ENCODE measurements at places on chromosomes 5 and 9. TPM values are rescaled to one million over a fixed set of nuclear protein-coding genes. Genes with fewer than 3 reads are reported as not detected.

Gene CTNNAL1
- polyA plus RNA-seq: 111 TPM

Gene SLC6A19
- polyA plus RNA-seq: not detected

GRCh38 chr5:65017636-65018035, 248.9 kb downstream of the CWC27 start:
- H3K36me3 ChIP-seq: no peaks in the 10 kb centered on the region
- no peak overlapping the region for H3K4me3 ChIP-seq
- H3K27ac ChIP-seq: peak overlapping the region; percentile 31
- peaks cover 63% of the 10 kb centered on the region for H3K4me1 ChIP-seq
- H3K27me3 ChIP-seq: no peaks in the 10 kb centered on the region
- DNase-seq: peak; percentile 64

GRCh38 chr5:102589661-102590060, 90.9 kb upstream of the SLCO6A1 start:
- DNase-seq: peak; percentile 41
- no peak overlapping the region for H3K4me3 ChIP-seq
- no peak overlapping the region for H3K27ac ChIP-seq
- H3K27me3 ChIP-seq: no peaks in the 10 kb centered on the region
- no peaks in the 10 kb centered on the region for H3K4me1 ChIP-seq

GRCh38 chr9:75105841-75106240, 17.5 kb downstream of the OSTF1 start:
- no peaks in the 10 kb centered on the region for H3K36me3 ChIP-seq
- H3K4me3 ChIP-seq: no peak overlapping the region
- H3K27me3 ChIP-seq: no peaks in the 10 kb centered on the region
- DNase-seq: no peak

- H3K4me1 ChIP-seq: peaks cover 9% of the 10 kb centered on the region
- H3K27ac ChIP-seq: no peak overlapping the region
- peak; percentile 64 for DNase-seq
- H3K4me3 ChIP-seq: no peak overlapping the region
- H3K27me3 ChIP-seq: no peaks in the 10 kb centered on the region
- peaks cover 68% of the 10 kb centered on the region for H3K36me3 ChIP-seq
These were observed 56.1 kb downstream of the CHD1 start for GRCh38 chr5:98872674-98873073.

- no peaks in the 10 kb centered on the region for H3K4me1 ChIP-seq
- H3K36me3 ChIP-seq: no peaks in the 10 kb centered on the region
- H3K4me3 ChIP-seq: no peak overlapping the region
- H3K27ac ChIP-seq: no peak overlapping the region
These were observed 108.2 kb downstream of the HTR1A start for GRCh38 chr5:63854076-63854475.

DNA sequence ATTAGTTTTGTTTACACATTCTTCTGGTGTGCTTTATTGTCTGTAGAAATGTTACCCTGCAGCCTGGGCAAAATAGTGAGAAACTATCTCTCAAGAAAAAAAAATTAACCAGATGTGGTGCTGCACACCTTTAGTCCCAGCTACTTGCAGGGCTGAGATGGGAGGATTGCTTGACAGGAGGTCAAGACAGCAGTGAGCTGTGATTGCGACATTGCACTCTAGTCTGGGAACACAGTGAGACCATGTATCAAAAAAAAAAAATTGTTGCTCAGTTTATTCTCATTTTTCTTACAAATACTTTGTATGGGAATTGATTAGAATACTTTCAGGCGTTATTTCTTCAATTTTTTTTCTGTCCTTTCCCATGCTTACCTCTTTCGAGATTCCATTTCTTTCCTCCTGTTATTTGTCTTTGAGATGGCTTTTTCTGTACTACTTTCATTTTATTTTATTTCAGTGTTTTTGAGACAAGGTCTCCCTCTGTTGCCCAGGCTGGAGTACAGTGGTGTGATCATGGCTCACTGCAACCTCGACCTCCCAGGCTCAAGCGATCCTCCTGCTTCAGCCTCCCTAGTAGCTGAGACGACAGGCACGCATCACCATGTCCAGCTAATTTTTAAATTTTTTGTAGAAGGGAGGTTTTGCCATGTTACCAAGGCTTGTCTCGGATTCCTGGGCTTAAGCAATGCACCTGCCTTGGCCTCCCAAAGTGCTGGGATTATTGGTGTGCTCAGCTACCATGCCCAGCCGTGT, 24.9 kb downstream of the TENT2 start:
- no peak for DNase-seq
- H3K27ac ChIP-seq: no peak overlapping the region
- peaks cover 7% of the 10 kb centered on the region for H3K4me1 ChIP-seq
- no peaks in the 10 kb centered on the region for H3K27me3 ChIP-seq
- H3K36me3 ChIP-seq: peaks cover 6% of the 10 kb centered on the region

- no peaks in the 10 kb centered on the region for H3K4me1 ChIP-seq
- no peak overlapping the region for H3K4me3 ChIP-seq
- H3K36me3 ChIP-seq: no peaks in the 10 kb centered on the region
- H3K27me3 ChIP-seq: no peaks in the 10 kb centered on the region
- no peak for DNase-seq
- no peak overlapping the region for H3K27ac ChIP-seq
These were observed 326.1 kb downstream of the EDIL3 start for GRCh38 chr5:84058561-84058960.

GRCh38 chr5:62316176-62316502, 10.1 kb downstream of the KIF2A start:
- peaks cover 41% of the 10 kb centered on the region for H3K4me1 ChIP-seq
- no peak overlapping the region for H3K4me3 ChIP-seq
- H3K27ac ChIP-seq: no peak overlapping the region
- H3K36me3 ChIP-seq: no peaks in the 10 kb centered on the region
- DNase-seq: peak; percentile 30
- no peaks in the 10 kb centered on the region for H3K27me3 ChIP-seq

GRCh38 chr5:80372780-80373179, 35.1 kb upstream of the ZFYVE16 start:
- DNase-seq: no peak
- no peaks in the 10 kb centered on the region for H3K27me3 ChIP-seq
- H3K4me1 ChIP-seq: no peaks in the 10 kb centered on the region
- no peak overlapping the region for H3K4me3 ChIP-seq

- no peaks in the 10 kb centered on the region for H3K27me3 ChIP-seq
- peak overlapping the region; percentile 38 for H3K4me3 ChIP-seq
- H3K36me3 ChIP-seq: peaks cover 6% of the 10 kb centered on the region
- H3K4me1 ChIP-seq: peaks cover 44% of the 10 kb centered on the region
These were observed 9.8 kb downstream of the LURAP1L start for GRCh38 chr9:12784461-12785259.
